ENCODE measurements at places on chromosomes 5 and 9.

- DNase-seq, result no peak
Measured at GRCh38 chr9:81032831-81033230, 656.5 kb downstream of the TLE1 start.

DNA sequence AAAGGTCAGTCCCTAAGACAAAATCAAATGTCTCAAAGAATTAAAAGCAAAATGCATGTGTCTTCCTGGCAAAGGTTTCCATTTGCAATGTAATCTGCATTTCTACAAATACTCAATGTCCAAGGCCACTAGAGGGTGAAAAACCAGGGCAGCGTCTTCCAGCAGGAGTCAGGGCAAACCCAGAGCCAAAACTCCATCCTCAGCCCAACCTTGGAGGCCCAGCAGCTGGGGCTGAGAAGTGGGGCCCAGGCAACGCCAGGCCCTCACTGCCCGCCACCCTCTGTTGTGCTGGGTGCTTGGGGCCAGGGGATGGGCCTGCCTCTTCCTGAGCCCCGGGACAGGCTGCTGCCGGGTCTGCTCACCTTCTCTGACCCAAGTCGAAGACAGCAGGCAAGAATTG is 200.1 kb downstream of the PAX5 start:
- DNase-seq, result no peak

DNA sequence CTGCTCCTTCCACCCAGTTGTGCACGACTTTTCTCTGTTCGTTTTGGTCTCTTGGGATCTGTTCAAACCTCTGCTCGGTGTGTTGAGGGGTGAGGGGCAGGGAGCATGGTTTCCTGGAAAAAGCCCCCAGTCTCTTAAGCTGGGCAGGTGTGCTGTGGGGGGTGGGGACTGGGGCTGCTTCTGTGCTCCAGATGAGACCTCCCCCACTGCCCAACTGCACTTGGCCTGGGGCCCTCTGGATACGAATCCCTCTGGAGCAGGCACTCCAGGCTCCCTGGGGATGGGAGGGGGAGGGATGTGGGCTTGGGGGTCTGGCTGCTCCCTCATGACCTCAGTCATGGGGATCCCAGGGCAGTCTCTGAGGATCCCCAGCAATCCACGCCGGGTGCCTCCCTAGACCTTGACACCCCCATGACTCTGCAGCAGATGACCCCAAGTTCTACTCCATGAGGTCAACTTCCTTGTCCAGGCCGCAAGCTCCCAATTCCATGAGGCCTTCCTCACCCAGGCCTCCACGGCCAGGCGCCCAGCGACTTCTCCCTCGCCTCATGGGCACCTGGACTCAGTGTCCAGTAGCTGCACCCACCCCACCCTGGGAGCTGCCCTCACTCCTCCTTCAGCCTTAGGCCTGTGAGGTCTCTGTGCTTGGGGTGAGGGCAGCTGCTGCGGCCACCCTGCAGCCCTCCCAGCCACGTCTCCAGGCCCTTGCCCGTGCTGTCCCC is 5.9 kb upstream of the AHRR start:
- no peak for DNase-seq

DNA sequence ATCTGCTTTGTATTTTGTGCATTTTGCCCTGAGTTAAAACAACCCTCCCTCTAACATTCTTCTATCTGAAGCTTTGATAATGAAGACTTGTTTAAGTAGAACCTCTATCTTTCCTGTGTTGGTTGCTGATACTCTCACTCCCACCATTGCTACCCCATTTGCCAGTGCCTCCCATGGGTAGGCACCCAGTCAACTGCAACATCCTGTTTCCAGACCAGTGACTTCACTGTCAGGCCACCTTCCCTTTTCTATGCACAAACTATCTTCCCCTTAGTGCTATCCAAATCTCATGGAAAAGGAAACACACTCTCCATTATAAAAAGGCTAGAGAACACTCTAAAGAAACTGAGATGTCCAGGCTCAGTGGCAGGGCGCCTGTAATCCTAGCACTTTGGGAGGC is 5.6 kb upstream of the IARS1 start:
- DNase-seq, result no peak

- DNase-seq, result no peak
Measured at GRCh38 chr9:91012933-91013841, 211.6 kb downstream of the SYK start.

- no peak for DNase-seq
Measured at GRCh38 chr5:123478546-123478945, 33.4 kb upstream of the CSNK1G3 start.

DNA sequence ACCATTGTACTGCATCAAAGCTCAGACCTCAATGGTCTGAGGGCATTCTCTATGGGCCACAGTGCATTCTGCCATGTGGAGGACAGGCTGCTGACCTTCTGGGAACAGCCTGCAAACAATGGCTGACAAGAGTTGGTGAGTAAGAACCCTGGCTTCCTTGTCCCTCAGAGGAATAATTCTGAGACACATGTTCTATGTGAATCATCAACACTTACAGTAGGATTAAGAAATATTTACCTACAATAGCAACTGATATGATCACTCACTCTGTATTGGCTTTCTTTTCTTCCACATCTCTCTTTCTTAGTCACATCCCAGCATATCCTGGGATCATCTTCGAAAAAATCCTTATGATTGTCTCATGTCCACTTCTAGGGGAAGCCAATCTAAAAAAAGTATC is 306.5 kb upstream of the ITGA1 start:
- no peak for DNase-seq

DNA sequence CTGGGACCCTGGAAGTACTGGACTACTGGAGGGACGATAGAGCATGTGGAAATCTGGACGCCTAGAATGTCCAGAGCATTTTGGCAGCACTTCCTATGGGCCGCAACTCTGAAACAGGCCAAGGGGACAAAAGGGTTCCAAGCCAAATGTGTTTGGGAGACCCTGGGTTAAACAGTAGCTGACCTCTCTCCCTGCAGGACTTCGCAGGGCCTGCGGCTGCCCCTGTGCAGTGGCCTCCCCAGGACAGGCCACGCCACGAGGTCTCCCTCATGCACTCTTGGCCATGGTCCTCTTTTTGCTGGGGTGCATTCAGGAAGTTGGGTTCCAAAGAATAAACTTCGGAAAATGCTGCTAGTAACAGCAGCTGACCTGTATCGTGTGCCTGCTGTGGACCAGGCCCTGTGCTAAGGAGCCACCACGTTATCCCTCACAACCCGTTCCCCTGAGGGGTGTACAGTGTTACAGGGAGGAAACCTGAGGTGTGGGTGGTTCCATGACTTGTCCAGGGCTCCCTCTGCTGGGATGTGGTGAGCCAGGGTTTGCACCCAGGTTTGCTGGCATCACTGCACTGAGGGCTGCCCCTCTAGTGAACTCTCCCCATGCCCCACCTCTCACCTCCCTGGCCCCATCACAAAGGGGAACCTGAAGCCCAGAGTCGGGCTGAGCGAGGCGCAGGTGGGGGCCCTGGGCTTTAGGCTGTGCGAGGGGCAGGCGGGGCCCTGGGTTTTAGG is 79.4 kb downstream of the AMBP start:
- DNase-seq, result no peak
